Lung (tissue), 17 donors: ENCODE measurements at places on chromosomes 16 and 17. TPM values are rescaled to one million over a fixed set of nuclear protein-coding genes. Genes with fewer than 3 reads are reported as not detected.

Gene MPO
- 10.8 TPM for polyA plus RNA-seq

Gene UNKL
- 7.9 TPM for polyA plus RNA-seq

Gene TLK2
- polyA plus RNA-seq: 11.6 TPM

Gene NPIPA2
- polyA plus RNA-seq: 3.0 TPM

Gene TNFRSF13B
- polyA plus RNA-seq: 1.4 TPM

Gene MYO1C
- 78.5 TPM for polyA plus RNA-seq

Gene KRT20
- polyA plus RNA-seq: 0.24 TPM

Gene GNAO1
- polyA plus RNA-seq: 0.33 TPM

Gene RHBDL1
- 0.98 TPM for polyA plus RNA-seq

DNA sequence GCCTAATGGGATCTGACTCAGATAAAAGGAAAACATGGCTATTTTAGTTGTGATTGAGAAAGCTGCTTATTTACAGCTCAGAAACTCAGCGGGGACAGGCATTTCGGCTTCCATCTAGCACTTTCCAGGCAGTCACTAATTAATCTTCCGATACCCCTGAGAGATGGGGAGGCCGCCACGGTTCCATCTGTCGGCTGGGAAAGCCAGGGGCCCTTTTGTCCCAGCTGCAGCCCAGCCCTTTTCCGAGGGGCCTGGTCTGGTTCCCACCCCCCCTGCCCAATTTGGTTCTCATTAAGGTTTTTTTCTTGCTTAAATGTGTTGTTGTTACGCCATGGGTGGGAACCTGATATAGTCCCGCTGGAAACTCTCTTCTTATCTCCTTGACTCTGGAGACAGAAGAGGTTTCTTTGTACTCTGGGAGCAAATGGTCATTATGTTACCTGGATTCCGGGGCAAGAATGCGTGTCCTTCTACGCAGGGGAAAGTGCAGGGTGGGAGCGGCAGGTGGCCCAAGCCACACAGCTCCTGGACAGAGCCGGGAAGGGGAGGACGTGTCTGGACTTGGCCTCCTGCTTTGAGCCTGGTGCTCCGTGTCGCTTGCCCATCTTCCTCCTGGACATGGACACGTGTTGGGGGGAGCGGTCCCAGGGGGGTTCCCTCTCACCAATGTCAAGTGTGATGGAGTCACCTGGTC, 50.9 kb upstream of the GSE1 start:
- DNase-seq: no peak

DNA sequence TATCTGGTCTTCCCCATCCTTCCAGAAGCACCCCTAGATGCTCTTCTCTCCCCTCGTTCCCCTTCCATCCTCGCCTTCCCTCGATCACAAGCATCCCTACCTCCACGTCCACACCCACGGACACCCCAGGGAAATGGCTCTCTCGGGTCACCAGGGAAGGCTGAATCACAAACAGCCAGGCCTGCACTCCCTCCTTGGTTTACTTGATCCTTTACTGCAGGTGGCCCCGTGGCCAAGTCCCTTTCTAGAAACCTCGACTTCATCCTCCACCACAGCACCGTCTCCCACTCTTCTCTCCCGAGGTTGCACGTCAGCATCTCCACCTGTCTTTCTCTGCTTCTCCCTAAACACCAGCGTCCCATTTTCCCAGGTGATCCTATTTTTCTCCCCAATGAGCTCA, 6.5 kb upstream of the RBFOX3 start:
- no peak for DNase-seq

GRCh38 chr17:82794781-82795482, 43.1 kb downstream of the TBCD start:
- DNase-seq: no peak

- DNase-seq: no peak
These were observed 5.4 kb downstream of the ITGAE start for GRCh38 chr17:3795390-3796102.

DNA sequence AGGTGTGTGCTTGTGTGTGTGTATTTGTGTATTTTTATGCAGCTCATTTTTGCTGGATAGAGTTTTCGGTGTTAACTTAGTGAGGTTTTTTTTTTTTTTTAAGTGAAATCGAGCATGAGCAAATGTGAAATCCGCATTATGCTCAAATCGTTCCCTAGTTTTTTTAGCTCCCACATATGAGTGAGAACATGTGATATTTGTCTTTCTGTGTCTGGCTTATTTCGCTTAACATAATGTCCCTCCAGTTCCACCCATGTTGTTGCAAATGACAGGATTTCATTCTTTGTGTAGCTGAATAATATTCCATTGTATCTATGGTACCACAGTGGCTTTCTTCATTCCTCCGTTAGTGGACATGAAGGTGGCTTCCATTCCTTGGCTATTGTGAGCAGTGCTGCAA, 1103.3 kb upstream of the EEF2KMT start:
- no peak for DNase-seq

- no peak for DNase-seq
These were observed 40.1 kb downstream of the CPNE2 start for GRCh38 chr16:57132470-57132869.

DNA sequence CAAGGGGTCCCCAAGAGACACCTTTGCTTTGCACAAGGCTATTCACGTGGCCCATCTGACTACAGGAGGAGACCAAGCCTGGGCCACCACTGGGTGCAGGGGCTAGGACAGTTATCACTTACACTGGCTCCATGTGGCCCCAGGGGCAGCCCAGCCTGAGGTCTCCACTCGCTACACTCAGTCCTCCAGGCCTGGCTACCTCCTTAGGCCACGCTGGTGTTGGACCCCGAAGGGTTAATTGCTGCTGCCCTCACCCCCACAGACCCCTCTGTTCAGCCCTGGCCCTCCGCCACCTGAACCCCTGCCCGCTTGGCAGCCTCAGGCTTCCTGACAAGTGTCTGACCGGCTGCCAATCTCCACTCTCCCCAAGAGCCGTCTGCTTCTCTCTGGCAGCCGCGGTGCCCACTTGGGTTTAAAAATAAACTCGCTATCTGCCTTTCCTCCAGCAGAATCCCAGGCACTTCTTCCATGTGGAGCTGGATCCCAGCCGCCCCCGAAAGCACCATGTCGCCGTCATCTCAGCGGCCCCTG, 27.8 kb downstream of the ADAM11 start:
- DNase-seq: no peak

DNA sequence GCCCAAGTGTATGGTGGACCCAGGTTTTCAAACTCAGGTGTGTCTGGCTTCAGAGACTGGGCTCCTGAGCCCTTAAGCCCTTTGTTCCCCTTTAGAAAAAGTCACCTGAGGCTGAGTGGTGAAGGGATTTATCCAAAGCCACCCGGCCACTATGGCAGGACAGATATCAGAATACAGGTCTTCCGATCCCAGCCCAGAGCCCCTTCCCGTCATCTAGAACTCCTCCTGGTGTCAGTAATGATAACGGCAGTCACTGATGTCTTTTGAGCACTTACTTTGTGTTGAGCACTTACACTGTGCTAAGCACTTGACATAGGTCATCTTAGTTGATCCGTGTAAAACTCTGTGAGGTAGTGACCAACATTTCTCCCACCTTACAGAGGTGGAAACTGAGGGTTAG, 16.6 kb downstream of the NOD2 start:
- DNase-seq: no peak

- DNase-seq: no peak
These were observed 67.7 kb downstream of the MPRIP start for GRCh38 chr17:17109907-17110306.

DNA sequence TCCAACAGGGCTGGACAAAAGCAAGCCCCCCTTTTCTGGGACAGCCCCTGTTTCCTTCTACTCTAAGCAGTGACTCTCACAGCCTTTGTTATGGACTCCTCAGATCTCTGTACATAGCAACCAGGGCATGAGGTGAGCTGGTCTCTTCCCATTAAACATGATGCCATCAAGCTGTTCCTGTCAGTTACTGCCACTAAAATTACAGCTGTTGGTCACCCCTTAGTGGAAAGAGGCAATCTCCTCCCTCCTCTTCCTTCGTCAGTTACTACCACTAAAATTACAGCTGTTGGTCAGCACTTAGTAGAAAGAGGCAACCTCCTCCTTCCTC, 95.2 kb upstream of the SMIM36 start:
- DNase-seq: peak; percentile 36

DNA sequence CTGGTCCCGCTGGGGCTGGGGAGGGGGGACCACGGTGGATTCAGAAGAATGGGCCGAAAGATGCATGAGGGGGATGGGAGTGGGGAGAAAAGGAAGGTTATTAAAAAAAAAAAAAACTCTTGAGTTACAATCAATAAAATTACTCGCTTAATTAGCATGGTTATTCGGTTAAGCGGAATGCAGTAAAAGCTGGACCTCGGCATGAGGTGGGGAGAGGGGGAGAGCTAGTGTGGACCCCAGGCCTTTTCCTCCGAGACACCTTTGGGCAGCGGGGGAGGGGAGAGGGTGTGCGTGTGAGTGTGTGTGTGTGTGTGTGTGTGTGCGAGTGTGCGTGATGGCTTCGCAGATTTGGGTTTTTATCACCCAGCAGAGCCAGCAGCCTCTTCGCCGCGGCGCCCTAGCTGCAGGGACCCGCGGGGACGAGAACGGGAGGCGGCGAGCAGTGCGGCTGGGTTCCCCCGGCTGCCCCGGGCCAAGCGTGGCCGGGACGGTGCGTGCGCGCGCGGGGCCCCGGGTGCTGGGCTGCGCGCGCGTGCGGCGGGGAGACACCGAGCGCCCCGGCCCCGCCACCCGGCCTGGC, 3.7 kb downstream of the BAHCC1 start:
- DNase-seq: peak; percentile 42

DNA sequence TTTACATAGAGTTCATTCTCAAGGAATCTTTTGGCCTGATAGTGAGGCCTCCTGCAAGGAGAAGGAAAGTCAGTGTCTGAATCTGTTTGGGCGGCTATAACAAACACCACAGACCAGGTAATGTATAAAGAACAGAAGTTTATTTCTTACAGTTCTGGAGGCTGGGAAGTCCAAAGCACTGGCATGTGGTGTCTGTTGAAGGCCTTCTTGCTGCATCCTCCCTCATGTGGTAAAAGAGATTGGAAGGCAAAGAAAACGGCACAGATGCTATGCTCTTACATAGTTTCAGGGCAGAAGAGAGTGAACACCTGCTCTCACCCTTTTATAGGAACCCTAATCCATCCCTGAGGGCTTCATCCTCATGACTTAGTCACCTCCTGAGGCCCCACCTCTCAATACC, 31.2 kb upstream of the DNAJA2 start:
- DNase-seq: no peak

GRCh38 chr17:78170692-78171590, 2.6 kb downstream of the SYNGR2 start:
- no peak for DNase-seq

DNA sequence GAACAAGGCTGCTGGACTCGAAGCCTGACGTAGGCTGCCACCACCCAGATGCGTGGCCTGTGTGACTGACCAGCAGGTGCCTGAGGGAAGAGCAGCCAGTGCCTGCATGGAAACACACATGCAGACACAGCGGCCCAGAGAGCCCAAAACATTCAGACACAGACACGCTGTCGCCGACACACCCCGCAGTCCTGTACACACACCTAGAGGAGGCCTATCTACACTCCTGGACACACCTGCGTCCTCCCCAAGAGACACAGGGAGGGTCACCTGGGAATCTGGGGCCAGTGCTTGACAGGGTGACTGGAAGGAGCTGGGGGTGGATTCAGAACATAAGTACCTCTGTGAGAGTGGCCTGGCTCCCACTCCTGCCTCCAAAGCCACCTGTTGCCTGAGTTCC, 6.1 kb upstream of the TSPOAP1 start:
- no peak for DNase-seq

- no peak for DNase-seq
These were observed 32.6 kb downstream of the TMEM100 start for GRCh38 chr17:55690105-55690508.

- no peak for DNase-seq
These were observed 3.1 kb upstream of the ZNF469 start for GRCh38 chr16:88379694-88380040.

DNA sequence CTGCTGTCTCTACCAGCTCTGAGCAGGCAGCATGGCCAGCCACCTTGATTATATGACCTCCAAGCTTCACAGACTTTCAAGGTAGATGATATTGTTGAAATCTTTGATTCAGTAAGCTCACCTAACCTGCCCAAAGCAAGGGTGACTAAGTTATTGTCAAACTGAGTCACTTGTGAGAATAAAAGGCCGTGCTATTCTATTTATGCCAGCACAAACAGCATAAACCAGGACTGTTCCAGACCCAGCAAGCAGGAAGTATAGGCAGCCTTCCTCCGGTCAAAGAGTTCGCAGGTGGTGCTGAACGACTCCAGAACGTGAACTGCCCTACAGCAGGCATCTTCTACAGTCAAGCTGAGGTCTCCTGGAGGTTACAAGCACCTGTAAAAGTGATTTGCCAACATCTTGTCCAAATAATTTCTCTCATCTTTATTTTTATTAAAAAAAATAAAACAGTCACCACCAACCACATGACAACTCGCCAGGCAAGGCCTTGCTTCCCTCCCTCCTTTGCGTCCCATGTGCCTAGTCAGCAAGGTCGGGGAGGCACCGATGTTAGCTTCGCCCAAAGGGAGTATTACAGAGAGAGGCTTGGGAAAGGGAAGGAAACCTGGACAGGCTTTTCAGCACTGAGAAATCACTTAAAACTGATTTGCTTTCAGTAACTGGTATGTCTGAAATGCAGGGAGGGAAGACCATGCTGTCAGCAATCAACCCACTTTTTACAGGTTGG, 10.8 kb downstream of the ARL2BP start:
- no peak for DNase-seq
